Activated naive CD8-positive, alpha-beta T cell treated with anti-CD3 and anti-CD28 coated beads for 36 hours (primary cell): ENCODE measurements at places on chromosomes 12 and 14. TPM values are rescaled to one million over a fixed set of nuclear protein-coding genes. Genes with fewer than 3 reads are reported as not detected.

The NFATC4 gene
- 0.54 TPM for total RNA-seq

The KRT3 gene
- total RNA-seq = not detected

The TMEM116 gene
- 10.1 TPM for total RNA-seq

The SLC6A13 gene
- total RNA-seq = 0.64 TPM

The VDR gene
- total RNA-seq = 55.8 TPM

The DACT1 gene
- 1.0 TPM for total RNA-seq

The REC8 gene
- 28.9 TPM for total RNA-seq

The NR1H4 gene
- total RNA-seq = not detected

The KRT75 gene
- total RNA-seq = not detected

The FGF6 gene
- not detected for total RNA-seq

GRCh38 chr12:113472191-113473121 is 785 bp upstream of the LHX5 start:
- no peak for DNase-seq

GRCh38 chr14:51453869-51454268 is 197.8 kb upstream of the FRMD6 start:
- DNase-seq = no peak

- no peak for DNase-seq
Measured at GRCh38 chr12:6613015-6613775, 6.0 kb upstream of the CHD4 start.

DNA sequence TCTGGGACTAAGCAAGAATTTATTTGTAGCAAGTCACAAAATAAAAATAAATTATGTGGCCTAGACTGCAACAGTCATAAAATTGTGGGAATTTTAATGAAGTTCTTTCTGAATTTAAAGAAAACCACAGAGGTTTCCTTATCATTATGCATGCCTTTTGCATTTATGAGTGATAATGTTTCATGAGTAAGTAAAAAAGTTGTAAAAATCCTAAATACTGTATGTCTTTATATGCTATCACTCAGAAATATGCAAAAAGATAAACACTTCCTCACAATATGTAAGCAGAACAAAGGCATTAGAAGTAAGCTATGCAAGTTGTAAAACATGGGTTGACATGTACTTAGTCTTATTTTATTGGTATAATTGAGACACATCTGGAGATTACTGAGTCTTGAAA is 239.4 kb upstream of the PDE3A start:
- DNase-seq = no peak

DNA sequence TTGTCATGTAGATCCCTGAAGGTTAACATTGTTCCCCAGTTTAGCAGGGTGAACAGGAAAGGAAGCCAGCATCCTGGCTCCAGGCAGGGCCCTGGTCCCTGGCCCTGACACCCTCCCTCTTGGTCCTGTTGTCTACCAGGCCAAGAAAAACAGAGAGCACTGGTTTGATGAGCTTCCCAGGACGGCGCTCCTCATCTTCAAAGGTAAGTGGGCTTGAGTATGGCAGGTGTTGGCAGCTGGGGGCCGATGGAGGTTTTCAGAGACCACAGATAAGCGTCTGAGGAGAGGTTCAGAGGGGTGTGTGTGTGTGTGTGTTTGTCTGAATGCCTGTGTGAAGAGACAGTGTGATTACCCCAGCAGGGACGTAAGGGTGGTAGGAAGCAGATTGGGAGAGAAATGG is 56.3 kb downstream of the SLC8B1 start:
- no peak for DNase-seq

- no peak for DNase-seq
Measured at GRCh38 chr12:131041968-131042833, 88.5 kb downstream of the ADGRD1 start.

- DNase-seq = no peak
Measured at GRCh38 chr12:103915306-103915705, 14.9 kb upstream of the HSP90B1 start.

DNA sequence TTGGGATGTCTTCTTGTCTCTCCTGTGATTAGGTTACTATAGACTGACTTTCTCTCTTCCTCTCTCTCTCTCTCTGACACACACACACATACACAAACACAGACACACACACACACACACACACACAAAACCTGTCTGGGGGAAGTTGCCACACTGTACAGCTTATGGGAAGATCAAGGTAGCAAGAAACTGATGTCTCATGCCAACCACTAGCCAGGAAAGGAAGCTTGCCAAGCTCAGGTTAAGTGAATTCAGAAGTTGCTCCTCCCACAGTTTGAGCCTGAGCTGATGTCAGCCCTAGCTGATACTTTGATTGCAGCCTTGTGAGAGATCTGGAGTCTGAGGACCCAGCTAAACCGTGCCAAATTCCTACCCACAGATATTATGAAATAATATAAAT is 67.1 kb downstream of the PPFIA2 start:
- no peak for DNase-seq

DNA sequence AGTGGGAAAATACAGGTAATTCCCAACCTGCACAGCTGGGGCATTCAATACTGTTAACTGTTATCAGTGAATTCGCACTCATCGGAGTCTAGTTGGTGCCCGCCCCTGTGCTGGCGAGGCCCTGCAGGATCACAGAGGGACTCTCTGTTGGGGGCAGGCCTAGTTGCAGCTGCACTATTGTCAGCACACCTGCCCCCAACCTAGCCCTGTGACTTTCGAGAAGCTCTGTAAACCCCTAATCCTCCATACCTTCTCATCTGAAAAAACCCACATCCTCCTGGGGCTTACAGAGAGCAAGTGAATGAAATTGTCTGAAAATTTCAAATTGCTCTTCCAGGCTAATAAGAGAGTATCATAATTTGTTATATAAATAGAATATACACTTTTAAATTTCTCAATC is 132.2 kb upstream of the NUDT4 start:
- peak; percentile 68 for DNase-seq

DNA sequence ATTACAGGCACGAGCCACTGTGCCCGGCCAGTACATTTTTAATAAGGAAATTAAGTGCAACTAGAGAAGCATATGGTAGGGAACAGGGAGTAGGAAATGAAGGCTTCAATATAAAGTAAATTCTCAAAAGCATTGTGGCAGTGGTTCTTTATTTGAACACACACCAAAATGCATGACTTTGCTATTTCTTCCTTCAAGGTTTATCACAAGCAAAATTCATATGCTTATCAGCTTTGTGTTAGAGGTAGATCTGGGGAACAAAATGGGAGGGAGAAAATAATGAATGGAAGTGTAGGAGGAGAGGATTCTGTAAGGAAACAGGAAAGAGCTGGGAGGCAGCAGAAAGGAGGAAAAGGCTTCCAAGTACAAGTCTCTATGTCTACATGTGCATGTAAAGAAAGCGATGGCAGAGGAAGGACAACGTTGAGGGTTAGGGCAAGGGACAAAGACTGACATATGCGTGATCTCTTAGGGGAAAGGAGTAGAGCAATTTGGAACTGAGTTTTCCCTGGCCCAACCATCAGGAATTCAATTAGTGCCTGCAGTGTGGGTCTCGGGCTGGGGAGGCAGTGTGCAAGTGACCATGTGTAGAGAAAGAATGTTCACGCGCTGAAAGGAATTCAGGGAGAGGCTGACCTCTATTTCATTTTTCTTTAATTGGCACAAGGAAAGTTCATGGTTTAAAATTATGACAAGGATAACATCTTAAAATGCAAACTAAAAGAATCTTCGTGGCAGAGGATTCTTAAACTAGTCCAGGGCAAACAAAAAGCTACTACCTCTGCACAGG is 22.9 kb upstream of the RASSF8 start:
- no peak for DNase-seq

DNA sequence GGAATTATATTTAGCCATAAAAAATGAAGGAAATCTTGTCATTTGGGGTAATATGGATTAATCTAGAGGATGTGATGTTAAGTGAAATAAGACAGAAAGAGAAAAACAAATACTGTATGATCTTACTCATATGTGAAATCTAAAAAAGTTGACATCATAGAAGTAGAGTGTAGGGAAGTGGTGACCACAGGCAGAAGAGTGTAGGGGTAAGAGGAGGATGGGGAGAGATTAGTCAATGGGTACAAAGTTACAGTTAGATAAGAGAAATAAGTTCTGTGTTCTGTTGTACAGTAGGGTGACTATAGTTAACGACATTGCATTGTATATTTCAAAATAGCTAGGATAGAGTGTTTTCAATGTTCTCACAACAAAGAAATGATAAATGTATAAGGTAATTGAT is 87.0 kb downstream of the TSHR start:
- no peak for DNase-seq

DNA sequence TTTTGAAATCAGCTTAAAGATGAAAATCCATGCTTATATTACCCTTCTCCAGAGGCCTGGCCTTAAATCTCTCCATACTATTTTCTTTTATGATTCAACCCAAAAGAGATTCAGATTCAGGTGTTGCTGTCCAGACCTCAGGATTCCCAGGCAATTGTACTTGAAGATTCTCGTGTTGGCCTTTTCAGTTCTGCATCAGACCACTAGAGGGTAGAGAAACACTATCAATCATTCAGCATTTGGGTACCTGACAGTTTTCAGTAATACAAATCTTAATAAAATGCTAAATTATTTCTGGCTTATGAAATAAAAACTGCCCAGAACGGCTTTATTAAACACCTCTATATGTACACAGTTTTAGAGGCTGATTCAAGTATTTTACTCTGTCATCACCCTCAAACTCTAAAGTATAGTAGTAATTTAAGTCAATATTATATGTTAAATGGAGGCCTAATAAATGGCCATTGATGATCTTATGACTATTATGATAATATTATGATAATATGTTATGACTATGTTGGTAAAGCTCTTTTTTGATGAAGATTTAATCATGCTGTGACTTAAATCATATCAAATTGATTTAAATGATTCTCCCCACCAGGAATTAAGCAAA is 301.1 kb downstream of the DUSP6 start:
- no peak for DNase-seq

GRCh38 chr12:88615490-88615889 is 35.2 kb upstream of the KITLG start:
- DNase-seq = no peak

DNA sequence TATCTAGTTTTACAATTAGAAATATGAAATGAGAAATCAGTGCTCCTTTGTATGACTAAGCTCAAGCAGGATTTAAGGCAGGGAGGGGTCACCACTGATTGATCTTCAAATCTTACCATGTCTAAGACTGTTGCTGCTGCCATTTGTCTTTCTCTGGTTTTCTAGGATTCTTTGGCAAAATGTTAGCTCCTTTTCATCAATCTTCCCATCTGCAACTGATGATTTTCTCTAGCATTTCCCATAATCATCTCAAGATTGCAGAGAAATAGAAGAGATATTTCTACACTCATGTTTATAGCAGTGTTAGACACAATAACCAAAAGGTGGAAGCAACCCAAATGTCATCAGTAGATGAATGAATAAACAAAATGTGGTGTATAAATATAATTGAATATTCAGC is 175.0 kb downstream of the RAD51B start:
- no peak for DNase-seq

DNA sequence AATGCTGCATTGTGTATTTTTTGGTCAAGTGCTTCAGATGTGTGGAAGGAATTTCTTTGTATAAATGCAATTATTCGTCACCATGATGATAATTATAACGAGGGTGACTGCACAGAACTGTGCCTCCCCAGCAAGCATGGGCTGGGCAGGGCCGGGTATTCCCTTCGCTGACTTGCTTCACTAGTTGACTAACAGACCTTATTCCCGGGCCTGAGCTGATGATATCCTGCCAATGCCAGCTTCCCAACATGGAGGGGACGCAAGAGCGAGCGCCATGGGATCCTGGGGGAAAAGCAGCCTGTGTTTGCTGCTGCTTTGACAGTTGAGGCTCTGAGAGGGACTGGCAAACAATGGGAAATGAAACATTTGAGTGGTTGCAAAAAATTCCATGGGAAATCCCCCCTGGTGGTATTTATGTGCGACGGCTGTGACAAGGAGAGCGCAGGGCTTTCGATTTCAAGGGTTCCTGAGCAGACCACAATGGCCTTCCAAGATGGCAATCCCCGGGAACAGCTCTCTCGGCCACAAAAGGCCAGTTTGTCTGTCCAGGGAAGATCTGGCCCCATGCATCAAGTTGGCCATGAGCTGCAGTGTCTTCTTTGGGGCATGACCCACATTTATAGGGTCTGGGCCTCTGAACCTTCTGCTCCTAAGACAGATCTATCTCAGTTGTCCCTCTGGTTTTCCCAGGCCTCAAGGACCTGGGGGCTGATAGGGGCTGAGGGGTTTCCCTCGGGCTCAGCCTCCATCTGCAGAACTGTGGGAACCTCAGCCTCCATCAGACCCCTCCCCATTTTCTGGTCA is 21.9 kb upstream of the MAP1LC3B2 start:
- DNase-seq = peak; percentile 17

DNA sequence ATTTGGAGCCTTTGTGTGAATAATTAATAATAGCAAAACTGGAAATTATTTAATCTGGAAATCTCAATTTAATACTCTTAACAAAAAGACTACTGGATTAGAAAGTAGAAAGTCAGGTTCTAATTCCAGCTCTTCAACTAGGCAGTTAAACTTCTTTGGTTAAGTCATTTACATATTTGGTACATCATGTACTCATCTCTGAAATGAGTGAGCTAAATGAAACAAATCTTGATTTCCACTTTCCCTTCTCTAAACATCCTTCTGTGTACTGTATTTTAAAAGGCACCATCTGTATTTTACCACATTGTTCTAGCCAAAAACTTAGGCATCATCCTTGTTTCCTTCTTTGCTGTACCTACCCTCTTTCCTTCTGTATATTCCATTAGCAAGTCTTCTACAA is 26.9 kb downstream of the CRADD start:
- DNase-seq = no peak

GRCh38 chr12:107145397-107145796 is 52.0 kb upstream of the CRY1 start:
- no peak for DNase-seq

DNA sequence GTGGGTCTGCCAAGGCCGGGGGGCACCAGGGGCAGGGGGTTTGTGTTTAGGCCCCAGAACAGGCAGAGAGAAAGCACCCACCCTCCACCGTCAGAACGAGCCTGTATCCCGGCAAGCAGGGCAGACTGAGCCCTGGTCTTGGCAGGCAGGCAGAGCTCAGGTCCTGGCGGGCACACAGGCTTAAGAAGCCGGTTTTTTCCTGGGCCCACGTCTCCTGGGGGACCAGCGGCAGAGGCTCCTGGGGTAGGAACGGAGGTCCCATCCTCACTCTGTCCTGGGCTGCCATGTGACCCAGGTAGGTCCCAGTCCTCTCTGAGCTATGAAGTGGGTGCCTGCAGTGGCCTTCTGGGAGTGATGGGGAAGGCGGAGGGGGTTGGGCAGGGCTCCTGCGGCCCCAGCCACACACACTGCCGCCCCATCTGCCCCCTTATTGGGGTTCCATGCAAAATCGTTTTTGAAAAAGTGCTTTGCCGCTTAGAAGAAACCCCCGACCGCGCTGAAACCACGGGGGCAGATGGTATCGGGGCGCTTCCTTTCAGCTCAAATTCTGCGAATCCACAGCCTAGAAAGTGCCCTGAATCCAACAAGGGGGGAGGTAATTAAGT is 24.2 kb downstream of the SH2B3 start:
- DNase-seq = peak; percentile 80

GRCh38 chr12:52323416-52324152 is 2.4 kb upstream of the KRT83 start:
- no peak for DNase-seq

GRCh38 chr12:23827353-23827752 is 122.1 kb downstream of the SOX5 start:
- DNase-seq = no peak

- DNase-seq = peak; percentile 43
Measured at GRCh38 chr14:67515386-67516079, 17.6 kb upstream of the PLEKHH1 start.

GRCh38 chr14:94751956-94752355 is 18.0 kb downstream of the GSC start:
- DNase-seq = no peak
